Motor neuron (in vitro differentiated cells): ENCODE measurements at places on chromosomes 3 and 15.

DNA sequence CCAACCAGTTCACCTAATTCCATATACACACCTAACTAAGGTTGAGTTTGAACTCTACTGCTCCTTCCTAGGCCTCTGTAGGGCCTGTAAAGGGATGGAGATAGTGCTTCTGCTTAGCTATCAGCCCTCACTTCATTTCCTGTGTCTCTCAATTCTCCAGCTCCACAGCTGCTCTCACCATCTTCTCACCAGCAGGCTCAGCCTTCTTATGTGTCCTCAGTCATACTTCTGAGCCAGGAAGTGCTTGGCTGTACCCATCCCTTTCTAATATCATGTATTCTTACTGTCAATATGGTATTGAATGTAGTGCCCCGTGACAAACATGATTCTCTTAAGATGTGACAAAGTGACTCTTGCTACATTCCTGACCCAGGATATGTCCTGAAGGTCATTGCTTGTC, 116.9 kb downstream of the SLC9A9 start:
- ATAC-seq, result no peak

DNA sequence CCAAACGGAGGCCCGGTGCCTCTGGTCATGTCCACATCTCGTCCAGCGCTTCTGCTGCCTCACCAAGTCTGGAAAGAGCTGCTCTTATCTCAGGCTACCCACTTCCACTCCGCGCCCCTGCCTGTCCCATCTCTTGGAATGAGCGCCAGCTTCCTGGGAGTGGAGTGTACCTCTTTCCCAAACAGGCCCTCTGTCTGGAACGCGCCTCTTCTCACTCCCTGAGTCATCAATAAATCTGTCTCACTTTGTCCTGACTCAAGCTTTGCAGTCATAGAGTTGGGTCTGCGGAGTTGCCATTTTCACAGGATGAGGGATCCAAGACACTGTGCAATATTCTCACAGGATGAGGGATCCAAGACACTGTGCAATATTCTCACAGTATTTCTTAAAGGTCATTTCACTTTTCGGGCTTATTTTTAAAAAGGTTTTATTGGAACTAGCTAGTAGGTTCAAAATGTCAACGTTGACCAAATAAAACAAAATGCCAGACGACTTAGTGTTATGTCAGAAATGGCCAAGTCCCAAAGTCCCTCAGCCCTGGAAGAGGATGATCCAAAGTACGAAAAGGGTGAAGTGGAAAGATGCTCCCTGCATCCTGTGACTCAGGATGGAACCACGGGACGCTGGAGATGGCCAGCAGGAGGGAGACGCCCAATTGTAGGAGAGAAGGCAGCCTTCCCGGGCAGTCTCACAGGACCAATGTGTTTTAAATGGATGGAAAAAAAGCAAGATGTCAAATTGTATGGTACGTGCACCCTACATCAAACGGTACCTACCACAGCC, 81.1 kb downstream of the CHSY1 start:
- peak; percentile 15 for ATAC-seq

DNA sequence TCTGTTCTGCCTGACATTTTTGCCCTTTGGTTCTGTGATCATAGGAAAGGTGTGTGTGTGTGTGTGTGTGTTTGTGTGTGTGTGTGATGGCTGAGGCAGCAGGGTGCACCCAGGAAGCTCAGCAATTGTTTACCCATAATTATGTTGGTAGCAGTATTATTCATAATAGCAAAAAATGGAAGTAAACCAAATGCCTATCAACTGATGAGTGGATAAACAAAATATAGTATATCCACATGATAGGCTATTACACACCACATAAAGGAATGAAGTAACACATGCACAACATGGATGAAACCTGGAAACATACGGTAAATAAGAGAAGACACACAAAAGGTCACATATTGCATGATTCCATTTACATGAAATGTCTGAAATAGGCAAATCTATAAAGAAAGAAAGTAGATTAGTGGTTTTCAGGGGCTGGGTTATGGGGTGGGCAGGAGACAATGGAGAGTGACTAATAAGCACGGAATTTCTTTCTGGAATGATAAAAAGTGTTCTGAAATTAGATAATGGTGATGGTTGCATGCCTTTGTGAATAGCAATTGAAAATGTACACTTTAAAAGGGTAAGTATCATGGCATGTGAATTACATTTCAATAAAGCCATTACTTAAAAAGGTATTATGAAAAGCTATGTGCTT, 167.2 kb downstream of the POLR2M start:
- no peak for ATAC-seq

- ATAC-seq, result no peak
Measured at GRCh38 chr3:55241098-55241497, 246.0 kb downstream of the WNT5A start.

DNA sequence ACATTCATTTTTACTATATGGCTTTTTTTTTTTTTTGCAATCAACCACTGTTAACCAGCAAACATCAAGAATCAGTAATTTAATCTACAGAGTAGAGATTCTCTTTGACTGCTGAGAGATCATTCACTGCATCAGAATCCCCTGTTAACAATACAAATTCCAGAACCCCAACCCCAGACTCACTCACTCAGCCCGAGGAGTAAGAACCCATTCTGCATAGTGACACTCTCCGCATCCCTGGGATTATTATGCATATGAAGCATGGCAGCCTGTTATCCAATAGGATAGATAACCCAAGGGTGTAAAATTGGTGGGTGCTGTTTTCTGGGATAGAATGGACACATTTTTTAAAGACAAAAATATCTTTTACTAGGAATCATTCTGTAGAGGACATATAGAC, 76.3 kb upstream of the CCDC39 start:
- no peak for ATAC-seq

GRCh38 chr3:31721676-31722075, 189.0 kb downstream of the STT3B start:
- no peak for ATAC-seq

- ATAC-seq, result no peak
Measured at GRCh38 chr3:179415377-179415776, 35.9 kb downstream of the GNB4 start.

GRCh38 chr15:31387479-31388118, 61.0 kb downstream of the KLF13 start:
- no peak for ATAC-seq

GRCh38 chr15:77514641-77515402, 94.1 kb downstream of the HMG20A start:
- ATAC-seq, result no peak

GRCh38 chr3:58471025-58471887, 20.6 kb upstream of the KCTD6 start:
- ATAC-seq, result peak; percentile 98

DNA sequence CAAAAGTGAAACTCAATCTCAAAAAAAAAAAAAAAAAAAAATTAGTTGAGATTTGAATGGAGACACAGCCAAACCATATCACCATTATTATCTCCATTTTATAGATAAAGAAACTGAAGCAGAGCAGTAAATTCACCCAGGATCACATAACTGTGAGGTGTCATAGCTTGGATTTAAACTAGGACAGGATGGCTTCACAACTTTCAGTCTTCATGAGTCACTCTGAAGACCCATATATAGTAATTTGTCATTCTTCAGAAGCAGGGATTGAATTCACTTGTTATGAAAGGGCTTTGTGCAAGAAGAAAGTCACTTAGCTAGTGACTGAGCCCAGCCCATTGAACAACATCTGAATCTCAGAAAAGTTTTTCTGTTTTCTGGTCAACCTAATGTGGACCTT, 60.5 kb upstream of the LRIG1 start:
- no peak for ATAC-seq

DNA sequence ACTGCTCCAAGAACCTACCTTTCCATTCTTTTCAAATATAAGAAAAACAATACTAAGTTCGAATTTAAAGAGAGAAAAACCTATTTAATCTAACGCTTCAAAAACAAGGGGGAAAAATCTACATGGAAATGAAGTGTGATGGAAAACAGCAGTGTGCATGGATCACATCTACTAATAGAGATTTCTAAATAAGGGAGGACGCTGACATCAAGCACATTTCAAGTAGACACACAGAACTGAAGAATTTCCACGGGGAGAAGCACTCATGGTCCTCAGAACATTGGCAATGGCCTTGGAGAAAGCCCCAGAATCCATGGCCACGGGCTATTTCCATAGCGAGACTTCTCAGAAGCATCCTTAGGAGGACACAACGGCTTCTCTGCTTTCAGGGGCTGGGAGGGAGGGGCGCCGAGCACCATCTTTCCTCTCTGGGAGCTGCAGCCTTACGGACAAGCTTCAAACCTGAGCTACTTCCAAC, 1.0 kb downstream of the TASOR start:
- no peak for ATAC-seq

- no peak for ATAC-seq
Measured at GRCh38 chr3:129503471-129504291, 24.8 kb upstream of the RHO start.

GRCh38 chr15:71951134-71951533, 140.8 kb downstream of the NR2E3 start:
- ATAC-seq, result no peak

- no peak for ATAC-seq
Measured at GRCh38 chr15:87761736-87762509, 494.6 kb downstream of the NTRK3 start.

DNA sequence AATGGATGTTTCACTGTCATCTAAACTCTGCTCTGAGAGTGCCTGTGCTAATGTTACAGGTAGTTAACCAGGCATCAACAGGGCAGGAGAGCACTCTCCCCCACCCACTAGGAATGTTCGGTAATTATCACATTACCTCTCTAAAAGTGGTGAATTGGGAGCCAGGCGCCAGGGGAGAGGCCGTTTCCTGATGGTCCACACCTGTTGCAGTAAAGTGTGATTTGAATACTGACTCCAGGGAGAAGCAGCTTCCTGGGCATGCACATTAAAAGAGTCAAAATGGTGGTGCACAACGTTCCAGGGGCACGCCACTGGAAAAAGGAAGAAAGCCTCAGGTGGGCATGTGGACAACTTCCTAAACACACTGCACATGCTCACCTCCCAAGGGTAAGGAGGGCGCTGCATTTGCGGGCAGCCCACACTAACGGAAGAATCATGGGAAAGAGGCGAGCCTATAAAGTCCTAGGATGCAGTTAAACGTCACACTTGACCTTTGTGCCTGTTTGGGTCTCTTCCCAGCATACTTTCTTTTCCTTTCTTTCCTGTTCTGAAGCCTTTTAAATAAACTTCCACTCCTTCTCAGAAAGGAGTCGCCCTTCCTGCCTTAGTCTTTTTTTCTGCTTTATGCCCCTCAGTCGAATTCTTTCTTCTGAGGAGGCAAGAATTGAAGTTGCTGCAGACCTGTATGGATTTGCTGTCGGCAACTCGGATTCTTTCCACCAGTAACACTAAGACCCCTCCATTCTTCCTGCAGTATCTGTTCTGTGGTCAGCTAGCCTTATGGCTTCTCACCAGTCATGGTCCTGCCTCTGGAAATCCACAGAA, 28.9 kb upstream of the GPD1L start:
- ATAC-seq, result no peak

GRCh38 chr15:63505842-63506222, 1.4 kb downstream of the USP3 start:
- ATAC-seq, result no peak

DNA sequence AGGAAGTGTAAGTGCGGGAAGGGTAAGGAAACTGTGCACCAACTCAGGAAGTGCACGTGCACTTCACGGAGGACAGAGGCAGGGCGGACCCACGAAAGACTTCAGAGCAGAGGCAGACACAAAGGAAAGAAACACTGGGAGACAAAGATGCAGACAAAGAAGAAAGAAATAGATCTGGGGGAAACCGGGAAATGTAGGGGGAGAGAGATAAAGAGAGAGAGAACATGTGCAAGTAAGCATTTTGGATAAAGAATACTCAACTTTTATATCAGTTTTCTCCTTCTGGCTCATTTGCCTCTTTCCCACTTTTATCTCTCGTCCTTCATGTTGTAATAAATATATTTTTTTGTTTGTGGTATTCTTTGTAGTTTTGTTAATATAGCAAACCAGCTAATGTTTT, 204.2 kb downstream of the WDR72 start:
- ATAC-seq, result no peak

DNA sequence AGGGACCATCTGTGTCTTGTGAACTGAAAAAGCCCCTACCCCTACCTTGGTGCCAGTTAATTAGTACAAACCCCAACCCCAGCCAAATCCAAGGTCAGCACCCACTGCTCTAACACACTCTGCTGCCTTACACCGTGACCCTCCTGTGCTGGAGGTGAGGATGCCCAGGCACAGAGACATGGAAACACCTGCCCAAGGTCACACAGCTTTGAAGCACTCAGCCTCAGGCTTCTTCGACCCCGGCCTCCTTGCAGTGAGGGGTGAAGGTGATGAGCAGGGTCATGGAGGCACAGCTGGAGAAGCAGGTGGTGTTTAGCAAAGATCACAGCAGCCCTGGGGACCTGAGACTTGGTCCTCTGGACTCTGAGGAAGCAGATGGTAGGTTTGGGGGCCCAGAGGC, 39.0 kb upstream of the SLC6A6 start:
- no peak for ATAC-seq

GRCh38 chr3:45765266-45765851, 31.0 kb downstream of the SLC6A20 start:
- no peak for ATAC-seq

GRCh38 chr3:127410678-127411077, 122.8 kb upstream of the PRR20G start:
- no peak for ATAC-seq

GRCh38 chr3:173676094-173676493, 278.6 kb downstream of the NLGN1 start:
- ATAC-seq, result no peak
